Activated B cell treated with CpG ODN at 0.5 μM for 24 hours (primary cell): ENCODE measurements at places on chromosomes 3 and 15.

GRCh38 chr15:46518381-46518780, 883.6 kb downstream of the SQOR start:
- no peak for DNase-seq

DNA sequence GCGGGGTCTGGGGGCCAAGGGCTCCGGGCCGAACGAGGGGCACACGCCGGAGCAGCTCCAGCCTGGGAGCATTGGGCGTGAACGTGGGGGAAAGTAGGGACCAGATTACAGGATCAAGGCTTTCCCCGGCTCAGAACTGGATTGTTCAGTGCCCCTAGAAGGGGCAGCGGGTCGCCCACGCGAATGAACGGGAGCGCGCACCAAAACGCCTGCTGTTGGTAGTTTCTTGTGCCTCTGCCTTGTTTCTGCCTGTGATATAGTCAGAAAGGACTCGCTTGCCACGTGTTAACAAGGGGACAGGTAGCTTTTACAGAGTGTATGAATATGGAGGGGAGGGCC, 1.1 kb downstream of the CASR start:
- DNase-seq, result no peak

DNA sequence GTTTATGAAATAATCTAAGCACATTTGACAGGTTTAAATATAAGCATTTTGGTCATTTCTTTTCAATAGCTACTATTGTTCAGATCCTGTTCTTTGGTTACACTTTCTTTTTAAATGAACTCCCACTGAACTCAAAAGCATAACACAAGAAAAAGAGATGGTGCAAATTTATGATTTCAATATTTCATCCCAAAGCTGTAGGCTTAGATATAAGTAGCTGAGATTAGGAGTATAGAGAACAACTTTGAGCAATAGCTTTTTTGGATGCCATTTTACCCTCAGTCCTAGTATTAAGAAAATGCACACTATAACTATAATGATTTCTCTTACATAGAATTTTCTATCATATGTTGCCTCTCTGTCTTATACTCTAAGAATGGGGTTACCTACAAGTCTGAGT, 213.8 kb downstream of the ATP8B4 start:
- DNase-seq, result no peak

DNA sequence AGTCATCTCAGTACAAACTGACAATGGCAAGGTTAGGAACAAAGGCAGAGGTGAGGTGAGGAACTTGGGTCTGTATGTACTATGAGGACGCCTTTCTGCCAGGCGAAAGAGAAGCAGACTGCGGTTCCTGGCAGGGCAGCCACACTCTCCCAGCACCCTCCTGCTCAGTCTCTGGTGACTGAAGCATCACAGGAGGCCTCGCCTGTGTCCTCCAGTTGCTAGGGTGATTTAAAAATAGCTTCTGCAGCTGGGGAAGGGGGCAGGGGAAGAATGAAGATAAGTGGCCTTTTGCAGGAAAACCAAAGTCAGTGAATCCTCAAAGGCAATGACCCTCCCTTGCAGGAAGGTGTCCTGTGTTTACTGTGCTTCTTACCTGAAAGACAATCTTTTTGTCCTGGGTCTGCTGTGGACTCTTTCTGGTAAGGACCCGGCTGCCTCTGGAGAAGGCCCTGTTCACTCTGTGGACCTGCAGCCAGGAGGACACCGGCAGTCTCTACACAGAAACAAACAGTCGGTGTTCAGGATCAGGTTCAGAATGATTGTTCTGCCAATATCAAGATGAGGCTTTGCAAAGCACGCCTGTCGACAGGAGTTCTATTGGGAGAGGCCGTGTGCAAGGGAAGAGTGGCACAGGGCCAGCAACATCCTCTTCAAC, 65.7 kb upstream of the DGKG start:
- DNase-seq, result no peak

GRCh38 chr3:188303286-188303799, 149.4 kb downstream of the LPP start:
- no peak for DNase-seq
